ENCODE measurements at places on chromosomes 16 and 17. TPM values are rescaled to one million over a fixed set of nuclear protein-coding genes. Genes with fewer than 3 reads are reported as not detected.

The CCL4 gene
- total RNA-seq: not detected

- peaks cover 16% of the 10 kb centered on the region for H3K4me1 ChIP-seq
- no peaks in the 10 kb centered on the region for H3K36me3 ChIP-seq
- H3K27ac ChIP-seq: no peak overlapping the region
- H3K27me3 ChIP-seq: no peaks in the 10 kb centered on the region
- H3K4me3 ChIP-seq: no peak overlapping the region
- no peak for DNase-seq
Observed at GRCh38 chr16:3640207-3640606, 14.3 kb upstream of the DNASE1 start.

DNA sequence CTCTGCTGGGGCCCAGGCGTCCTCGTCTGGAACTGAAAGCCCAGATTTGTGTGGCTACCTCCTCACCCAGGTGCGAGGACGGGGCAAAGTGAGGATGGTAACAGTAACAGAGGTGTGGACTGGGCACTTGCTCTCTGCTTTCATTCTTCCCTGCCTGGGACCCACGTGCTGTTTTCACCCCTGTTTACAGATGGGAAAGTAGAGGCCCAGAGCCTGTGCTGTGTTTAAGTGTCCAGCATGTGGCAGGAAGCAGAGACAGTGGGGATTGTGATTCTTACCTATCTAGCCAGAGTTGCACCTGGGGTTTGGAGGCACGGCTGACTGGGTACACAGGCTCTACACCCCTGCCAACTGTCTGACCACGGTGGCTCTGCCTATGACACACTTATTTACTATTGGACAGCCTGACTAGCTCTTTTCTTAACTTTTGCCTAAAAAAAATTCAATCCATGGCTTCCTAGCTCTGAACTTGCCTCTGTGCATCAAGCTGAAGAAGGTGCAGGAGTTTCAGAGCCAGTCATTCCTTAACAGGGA lies 155.4 kb downstream of the CLEC16A start:
- H3K36me3 ChIP-seq: no peaks in the 10 kb centered on the region
- H3K4me3 ChIP-seq: no peak overlapping the region
- no peaks in the 10 kb centered on the region for H3K27me3 ChIP-seq
- peaks cover 29% of the 10 kb centered on the region for H3K4me1 ChIP-seq
- no peak overlapping the region for H3K27ac ChIP-seq

- no peak overlapping the region for H3K4me3 ChIP-seq
- DNase-seq: peak; percentile 59
- H3K27ac ChIP-seq: no peak overlapping the region
- no peaks in the 10 kb centered on the region for H3K36me3 ChIP-seq
Observed at GRCh38 chr17:67272312-67273047, 27.5 kb upstream of the HELZ start.

DNA sequence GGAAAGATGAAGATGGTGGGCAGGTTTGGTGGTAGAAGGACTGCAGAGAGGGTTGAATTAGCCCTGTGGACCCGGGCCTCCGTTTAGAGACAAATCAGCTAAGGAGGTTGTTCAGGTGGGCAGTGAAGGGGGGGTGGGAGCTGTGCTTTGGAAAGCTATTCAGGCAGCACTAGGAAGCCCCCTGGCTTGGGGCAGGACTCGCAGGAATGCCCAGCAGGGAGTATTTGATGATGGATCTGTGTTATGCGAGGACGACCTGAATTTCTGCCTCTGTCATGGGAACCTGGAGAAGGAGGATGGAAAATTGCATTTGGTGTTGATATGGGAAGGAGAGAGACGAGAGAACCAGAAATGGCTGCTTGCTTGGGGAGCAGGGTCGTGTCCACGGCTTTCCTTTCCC lies 3.5 kb downstream of the SPDYE4 start:
- no peaks in the 10 kb centered on the region for H3K4me1 ChIP-seq
- DNase-seq: no peak
- H3K4me3 ChIP-seq: no peak overlapping the region
- H3K27ac ChIP-seq: no peak overlapping the region

The NOG gene
- 0.15 TPM for total RNA-seq

The CA5A gene
- not detected for total RNA-seq

DNA sequence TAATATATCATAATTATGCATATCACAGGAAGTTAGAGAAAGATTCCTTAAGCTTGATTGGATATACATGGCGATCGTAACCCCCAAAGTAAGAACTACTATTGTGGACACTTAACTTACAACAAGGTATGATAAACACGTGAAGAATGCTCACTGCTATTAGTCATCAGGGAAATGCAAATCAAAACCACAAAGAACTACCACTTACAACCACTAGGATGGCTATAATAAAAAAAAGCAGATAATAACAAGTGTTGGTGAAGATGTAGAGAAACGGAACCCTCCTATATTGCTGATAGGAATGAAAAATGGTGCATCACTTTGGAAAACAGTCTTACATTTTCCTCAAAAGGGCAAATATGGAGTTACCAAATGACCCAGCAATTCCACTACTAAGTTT lies 265.9 kb downstream of the SLC39A11 start:
- no peak overlapping the region for H3K27ac ChIP-seq
- H3K27me3 ChIP-seq: no peaks in the 10 kb centered on the region
- no peak overlapping the region for H3K4me3 ChIP-seq
- no peaks in the 10 kb centered on the region for H3K4me1 ChIP-seq
- DNase-seq: no peak
- H3K36me3 ChIP-seq: no peaks in the 10 kb centered on the region

GRCh38 chr17:7480089-7480384 lies 606 bp upstream of the ZBTB4 start:
- H3K4me1 ChIP-seq: peaks cover 37% of the 10 kb centered on the region
- H3K4me3 ChIP-seq: peak overlapping the region; percentile 98
- no peaks in the 10 kb centered on the region for H3K27me3 ChIP-seq
- H3K36me3 ChIP-seq: no peaks in the 10 kb centered on the region
- peak overlapping the region; percentile 97 for H3K27ac ChIP-seq

DNA sequence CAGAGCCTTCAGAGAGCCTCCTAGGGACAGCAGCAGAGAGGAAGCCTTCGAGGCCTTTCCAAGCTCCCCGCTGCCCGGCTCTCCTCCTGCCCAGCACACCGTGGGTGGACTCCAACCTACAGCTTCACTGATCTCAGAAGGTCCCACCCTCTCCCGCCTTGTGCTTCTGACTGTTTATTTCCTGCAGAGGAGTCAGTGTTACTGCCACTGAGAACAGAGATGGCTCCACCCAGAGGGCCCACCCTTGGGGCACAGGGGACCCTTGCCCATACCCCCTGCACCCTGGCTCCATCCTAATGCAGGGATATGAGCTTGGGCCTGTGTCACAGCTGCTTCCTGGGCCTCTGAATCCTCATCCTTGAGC lies 52.8 kb upstream of the TOB1 start:
- no peaks in the 10 kb centered on the region for H3K36me3 ChIP-seq
- peaks cover 6% of the 10 kb centered on the region for H3K4me1 ChIP-seq
- no peak overlapping the region for H3K4me3 ChIP-seq
- H3K27ac ChIP-seq: no peak overlapping the region

DNA sequence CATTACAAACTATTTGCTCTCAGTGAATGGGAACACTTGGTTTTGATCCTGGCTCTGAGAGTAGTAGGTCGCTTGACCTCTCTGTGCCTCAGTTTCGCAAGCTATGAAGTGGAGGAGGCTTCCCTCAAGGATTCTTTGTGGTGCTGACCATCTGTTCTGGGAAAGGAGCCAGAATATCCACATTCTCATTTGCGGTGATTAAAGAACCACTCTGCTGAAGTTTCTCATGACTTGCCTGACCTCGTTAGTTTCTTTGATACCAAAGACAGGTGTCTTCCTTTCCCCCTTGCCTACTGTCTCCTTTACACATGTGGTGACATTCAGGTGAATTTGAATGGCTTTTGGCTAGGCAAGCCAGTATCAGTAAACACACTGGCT lies 116.0 kb downstream of the SNX29 start:
- H3K36me3 ChIP-seq: no peaks in the 10 kb centered on the region
- no peak overlapping the region for H3K4me3 ChIP-seq
- peaks cover 12% of the 10 kb centered on the region for H3K4me1 ChIP-seq
- H3K27me3 ChIP-seq: no peaks in the 10 kb centered on the region
- H3K27ac ChIP-seq: no peak overlapping the region

- DNase-seq: no peak
- H3K4me1 ChIP-seq: no peaks in the 10 kb centered on the region
- H3K27ac ChIP-seq: no peak overlapping the region
- no peaks in the 10 kb centered on the region for H3K36me3 ChIP-seq
- no peak overlapping the region for H3K4me3 ChIP-seq
- peaks cover 46% of the 10 kb centered on the region for H3K27me3 ChIP-seq
Observed at GRCh38 chr17:79676796-79677195, 53.9 kb upstream of the ENPP7 start.

The TMEM98 gene
- total RNA-seq: 75.0 TPM

DNA sequence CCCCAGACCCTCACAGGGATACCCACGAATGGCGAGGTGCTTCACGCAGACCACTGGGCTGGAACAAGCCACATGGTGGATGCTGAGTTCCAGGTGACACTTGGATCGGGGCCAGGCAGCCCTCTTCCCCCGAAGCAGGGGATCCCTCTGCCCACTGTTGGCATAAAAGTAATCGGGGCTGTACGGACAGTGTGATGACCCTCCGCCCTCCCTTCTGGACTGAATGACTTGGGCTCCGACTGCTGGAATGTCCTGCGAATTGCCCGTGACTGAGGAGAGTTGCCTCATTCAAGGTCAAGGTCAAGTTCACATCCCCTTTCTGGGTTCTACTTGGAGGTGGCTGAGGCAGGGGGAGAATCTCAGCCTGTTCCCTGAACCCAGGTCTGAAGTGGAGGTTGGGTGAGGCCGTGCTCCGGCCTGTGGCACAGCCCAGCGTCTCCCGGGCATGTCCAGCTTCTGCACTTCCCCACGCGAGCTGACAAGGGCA lies 28.5 kb upstream of the CREBBP start:
- H3K27ac ChIP-seq: no peak overlapping the region
- no peaks in the 10 kb centered on the region for H3K27me3 ChIP-seq
- H3K4me3 ChIP-seq: no peak overlapping the region
- no peaks in the 10 kb centered on the region for H3K4me1 ChIP-seq
- no peaks in the 10 kb centered on the region for H3K36me3 ChIP-seq
